ENCODE measurements at places on chromosomes 5 and 9.

DNA sequence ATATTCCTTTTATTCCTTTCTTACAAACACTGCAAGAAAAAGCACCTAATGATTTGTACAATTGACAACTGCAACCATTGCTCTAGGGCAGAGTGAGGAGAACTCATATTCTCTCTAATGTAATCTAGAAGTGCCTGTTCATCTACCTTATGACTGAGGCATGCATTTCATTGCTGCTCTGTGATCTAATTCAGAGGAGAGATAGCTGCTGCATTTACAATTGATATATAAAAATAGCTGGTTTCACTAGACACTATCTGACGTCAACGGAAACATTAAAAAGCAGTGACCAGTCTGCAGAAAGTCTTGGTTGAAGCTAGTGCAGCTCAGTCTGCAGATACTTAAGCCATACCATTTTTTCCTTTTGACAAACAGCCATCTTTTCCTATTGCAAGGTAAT, 72.8 kb upstream of the C6 start:
- DNase-seq, result no peak

- no peak for DNase-seq
Observed at GRCh38 chr9:34086864-34087263, 38.2 kb upstream of the UBAP2 start.

DNA sequence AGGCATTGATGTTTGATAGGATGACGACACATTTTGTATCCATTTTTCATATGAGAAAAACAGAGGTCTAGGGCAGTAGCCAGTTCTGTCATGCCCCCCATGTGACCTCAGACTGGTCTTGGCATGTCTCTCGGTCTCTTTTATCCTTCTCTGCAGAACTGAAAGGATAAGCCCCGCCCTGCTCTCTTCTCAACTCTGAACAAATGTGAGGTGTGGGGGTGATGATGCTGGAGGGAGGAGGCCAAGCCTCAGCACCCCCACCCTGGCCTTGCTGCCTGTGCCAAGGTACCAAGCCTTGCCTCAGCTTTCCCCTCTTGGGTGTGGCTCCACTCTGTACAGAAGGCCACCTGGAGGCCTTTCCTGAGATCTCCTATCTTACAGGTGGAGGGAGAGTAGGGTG, 19.5 kb upstream of the CRB2 start:
- DNase-seq, result no peak

DNA sequence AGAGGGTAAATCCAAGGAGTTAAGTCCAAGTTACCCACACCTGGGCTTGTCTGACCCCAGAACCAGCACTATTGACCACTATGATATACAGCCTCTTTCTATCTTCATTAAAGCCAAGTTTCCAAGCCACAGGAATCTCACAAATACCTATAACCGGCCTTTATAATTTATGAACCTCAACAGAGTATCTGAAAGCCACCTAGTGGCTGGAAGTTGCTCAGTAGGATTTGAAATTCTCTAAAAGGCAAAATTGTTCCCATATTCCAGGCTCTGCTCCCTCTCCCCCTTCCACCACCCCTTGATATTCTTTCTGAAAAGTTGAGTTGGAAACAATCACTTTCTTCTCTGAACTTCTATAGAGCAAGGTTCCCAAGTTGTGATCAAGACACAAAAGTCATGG, 106.4 kb upstream of the GPR151 start:
- no peak for DNase-seq

DNA sequence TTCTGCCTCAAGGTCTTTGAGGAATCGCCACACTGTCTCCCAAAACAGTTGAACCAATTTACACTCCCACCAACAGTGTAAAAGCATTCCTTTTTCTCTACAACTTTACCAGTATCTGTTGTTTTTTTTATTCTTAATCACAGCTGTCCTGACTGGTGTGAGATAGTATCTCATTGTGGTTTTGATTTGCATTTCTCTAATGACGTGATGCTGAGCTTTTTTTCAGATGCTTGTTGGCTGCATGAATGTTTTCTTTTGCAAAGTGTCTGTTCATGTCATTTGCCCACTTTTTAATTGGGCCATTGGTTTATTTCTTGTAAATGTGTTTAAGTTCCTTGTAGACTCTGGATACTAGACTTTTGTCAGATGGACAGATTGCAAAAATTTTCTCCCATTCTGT, 400.0 kb downstream of the DEPDC1B start:
- DNase-seq, result no peak

DNA sequence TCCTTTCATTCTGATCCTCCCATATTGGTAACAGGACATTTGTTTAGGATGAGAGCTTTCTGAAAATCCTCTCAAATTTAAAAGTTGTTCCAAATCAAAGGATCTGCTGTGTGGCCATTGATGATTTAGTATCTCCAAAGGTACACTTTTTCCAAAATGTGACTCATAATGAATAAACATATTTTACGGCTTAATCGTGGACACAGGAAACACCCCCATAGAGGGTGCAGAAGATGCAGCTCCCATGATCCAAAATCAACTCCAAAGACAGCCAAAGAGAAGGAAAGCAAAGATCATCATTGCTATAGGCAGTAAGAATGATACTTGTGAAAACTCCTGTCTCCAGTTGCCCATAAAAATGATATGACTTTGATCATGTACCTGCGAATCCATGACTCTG, 239.7 kb downstream of the PIK3R1 start:
- no peak for DNase-seq

GRCh38 chr9:113566016-113566711, 102.6 kb downstream of the RGS3 start:
- DNase-seq, result no peak

DNA sequence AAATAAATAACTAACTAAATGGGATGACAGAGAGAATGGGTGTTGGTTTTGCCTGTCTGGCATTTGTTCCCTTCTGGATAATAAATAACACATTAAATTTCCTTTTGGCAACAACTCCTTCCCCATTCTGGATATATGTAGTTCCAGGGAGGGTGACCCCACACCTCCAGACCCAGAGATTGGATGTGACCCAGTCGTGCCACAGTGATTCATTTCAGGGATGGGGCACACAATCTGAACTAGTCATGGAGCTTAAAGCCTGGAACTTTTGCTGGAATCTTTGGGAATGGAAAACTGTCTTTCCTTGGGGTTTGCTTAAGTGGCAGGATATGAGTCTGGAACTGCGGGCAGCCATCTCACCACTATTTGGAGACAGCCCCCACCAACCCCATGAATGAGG, 11.3 kb downstream of the KLF9 start:
- DNase-seq, result peak; percentile 58

DNA sequence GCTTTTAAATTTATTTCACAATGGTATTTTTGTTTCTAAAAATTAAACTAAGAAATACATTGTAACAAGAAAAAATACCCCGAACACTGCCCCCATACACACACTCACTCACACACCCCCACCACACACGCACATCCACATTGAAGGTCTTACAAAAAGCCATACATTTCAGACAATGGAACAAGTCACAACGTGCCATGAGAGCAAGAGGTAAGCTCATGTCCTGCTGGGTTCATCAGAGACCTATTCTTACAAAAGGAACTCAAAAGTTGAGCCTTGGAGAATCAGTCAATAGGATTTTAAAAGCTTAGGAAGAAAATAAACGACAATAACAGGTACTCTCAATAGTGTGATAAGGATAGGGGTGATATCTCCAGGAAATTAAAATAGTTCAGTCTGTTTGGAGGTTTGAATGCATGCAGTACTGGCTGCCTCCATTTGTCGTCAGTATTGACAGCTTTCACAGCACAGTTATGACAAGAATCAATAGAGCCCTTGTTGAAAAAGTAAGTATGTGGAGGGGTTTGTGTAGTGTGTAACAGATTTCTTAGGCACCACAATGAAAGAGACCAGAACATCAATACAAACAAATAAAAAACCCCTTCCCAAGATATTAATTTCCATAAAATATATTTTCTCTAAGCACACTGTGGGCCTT, 1826.2 kb upstream of the CDH6 start:
- DNase-seq, result no peak

DNA sequence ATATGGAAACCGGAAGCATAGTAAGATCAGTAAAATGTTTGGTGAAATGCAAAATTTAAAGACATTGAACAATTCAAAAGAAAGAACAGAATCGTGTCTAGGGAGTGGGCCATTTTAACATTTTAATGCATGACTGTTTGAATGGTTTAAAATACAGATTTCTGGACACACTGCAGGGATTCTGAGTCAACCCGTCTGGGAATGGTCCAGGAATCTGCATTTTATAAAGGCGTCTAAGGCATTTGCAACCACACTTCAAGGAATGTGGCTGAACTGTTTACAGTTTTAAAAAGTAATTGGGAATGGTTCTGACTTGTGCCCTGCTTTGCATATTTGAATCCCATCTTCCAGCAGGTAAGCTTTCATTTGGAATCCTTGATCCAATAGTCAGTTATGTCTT, 811.7 kb upstream of the WWC1 start:
- DNase-seq, result no peak

- DNase-seq, result no peak
Observed at GRCh38 chr9:209143-209758, 5.4 kb upstream of the DOCK8 start.

GRCh38 chr5:149381986-149382338, 2.9 kb upstream of the IL17B start:
- peak; percentile 80 for DNase-seq

- DNase-seq, result no peak
Observed at GRCh38 chr9:15219546-15219945, 87.5 kb downstream of the TTC39B start.

DNA sequence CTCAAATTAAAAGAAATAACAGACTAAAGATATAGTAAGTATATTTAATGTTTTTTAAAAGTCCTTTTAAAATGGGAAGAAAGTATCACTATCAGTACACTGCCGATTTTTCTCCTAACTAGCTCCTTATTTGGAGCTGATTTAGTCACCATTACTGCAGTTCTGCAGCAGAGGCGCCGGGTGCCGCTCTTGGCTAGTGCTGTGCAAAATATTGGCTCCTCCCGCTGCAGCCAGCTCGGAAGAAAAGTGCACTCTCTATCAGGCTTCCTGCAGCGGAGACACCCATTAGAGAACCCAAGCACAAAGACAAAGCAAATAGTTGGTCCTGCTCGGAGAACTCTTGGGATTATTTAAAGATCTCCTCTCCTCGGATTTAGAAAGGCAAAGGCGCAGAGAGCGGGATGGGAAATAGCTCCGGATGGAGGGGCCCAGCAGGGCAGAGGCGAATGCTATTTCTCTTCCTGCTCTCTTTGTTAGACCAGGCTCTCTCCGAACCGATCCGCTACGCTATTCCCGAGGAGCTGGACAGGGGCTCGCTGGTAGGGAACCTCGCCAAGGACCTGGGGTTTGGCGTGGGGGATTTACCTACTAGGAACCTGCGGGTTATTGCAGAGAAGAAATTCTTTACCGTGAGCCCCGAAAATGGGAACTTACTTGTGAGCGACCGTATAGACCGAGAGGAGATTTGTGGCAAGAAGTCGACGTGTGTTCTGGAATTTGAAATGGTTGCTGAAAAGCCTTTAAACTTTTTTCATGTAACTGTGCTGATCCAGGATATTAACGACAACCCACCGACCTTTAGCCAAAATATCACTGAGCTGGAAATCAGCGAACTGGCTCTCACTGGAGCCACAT, at the start of gene PCDHGB3:
PCDHGB3 (plus strand) TSS at position 249 of the 855 bp plus-strand sequence; CDS start at position 402, 153 bp downstream.
- DNase-seq, result no peak

GRCh38 chr5:113776832-113777525, 263.5 kb downstream of the YTHDC2 start:
- DNase-seq, result no peak

DNA sequence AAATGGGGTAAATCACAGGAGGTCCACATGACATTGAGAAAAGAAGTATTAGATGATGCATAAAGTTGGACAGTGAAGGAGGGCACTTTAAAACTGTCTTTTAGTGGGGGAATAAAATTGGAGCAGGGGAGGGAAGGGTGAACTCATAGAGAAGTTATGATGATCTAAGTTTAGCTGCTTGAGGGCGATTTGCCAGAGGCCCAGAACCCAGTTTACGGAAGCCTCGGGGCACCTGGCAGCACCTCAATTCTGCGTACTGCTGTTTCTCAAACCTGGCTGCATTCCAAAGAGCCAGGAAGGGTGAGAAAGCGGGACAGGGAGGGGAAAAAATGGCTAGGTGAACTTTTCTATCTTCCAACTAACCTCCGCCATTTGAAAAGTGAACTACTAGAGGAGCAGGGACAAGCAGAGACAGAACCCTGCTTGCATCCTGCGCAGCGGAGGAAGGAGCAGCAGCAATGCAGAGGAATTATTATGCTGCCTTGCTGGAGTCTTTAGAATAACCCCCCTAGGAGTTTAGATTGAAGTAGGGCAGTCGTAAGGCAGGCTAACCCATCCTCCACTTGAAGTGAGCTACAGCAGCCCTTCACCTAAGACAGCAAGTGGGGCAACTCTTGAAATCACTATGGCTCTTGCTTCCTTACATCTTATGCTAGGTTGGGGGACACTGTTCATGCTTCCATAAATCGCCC, 316.8 kb downstream of the BRINP1 start:
- DNase-seq, result no peak

DNA sequence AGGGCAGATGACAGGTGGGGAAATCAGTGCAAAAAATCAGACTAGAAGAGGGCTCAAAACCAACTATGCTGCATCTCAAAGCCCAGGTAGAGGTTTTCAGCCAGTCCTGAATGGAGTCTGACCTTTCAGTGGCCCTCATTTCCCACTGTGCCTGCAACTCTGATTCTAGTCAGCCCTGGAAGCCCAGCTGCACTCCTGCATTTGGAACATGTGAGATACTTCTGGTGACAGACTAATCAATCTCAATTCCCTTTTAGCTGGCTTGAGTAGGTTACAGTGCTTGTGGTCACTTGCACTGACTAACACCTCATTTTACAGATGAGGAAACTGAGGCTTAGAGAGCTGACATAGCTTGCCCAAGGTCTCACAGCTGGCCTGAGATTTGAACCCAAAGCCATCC, 7.9 kb upstream of the ACSL6 start:
- no peak for DNase-seq

GRCh38 chr5:139019880-139020279, 144.7 kb upstream of the LRRTM2 start:
- no peak for DNase-seq

DNA sequence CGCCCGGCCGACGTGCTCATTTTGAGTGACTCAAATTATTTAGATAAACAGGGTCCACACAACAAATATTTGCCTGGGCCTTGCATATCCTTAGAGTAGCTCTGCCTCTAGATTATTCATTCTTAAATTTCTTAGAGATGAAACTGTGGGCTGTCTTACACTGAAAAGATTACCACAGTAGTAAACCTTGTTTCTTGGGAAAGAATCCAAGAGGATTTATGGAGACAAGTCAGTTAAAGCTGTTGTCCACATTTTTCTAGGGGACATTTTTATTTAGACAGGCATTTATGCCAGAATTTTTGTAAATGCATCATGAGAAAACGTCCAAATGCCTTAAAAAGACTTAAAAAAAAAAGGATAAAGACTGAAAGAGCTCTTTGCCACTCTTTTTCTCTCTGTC, 32.6 kb upstream of the RANBP3L start:
- DNase-seq, result no peak
